Chondrocyte (in vitro differentiated cells): ENCODE measurements at places on chromosomes 2 and 18. TPM values are rescaled to one million over a fixed set of nuclear protein-coding genes. Genes with fewer than 3 reads are reported as not detected.

PTRHD1 gene
- total RNA-seq, result 31.0 to 32.5 TPM (median 32.0 TPM) in 3 replicates

- H3K27ac ChIP-seq, result no peak overlapping the region
- no peaks in the 10 kb centered on the region for H3K27me3 ChIP-seq
- no peaks in the 10 kb centered on the region for H3K36me3 ChIP-seq
Observed at GRCh38 chr18:78429127-78430108, 550.2 kb upstream of the SALL3 start.

DNA sequence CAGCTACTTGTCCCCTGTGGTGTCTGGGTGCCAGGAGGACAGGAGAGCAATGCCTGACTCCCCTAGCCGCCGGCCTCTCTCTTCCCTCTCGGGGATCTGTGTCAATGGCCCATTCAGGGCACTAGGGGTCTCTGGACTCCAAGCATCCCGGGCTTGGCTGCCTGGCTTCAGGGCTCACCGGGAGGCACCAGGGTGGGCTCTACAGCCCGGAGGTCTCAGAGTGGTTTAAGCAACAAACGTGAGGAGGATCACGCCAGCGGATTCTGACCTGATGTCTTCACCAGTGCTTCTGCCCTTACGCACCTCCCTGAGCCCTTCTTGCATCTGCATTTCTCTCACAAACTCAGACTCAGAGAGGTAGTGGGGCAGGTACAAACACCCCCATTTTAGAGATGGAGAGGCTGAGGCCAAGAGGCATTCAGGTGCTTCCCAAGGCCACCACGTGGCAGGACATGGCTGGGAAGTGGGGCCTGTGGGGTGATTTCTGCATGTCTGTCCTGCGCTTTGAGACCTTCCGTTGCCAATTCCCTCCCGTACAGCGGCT, 243.0 kb downstream of the CELF4 start:
- DNase-seq, result no peak
- no peak overlapping the region for H3K4me3 ChIP-seq
- H3K4me1 ChIP-seq, result peaks cover 3% of the 10 kb centered on the region
- peaks cover 15% of the 10 kb centered on the region for H3K27me3 ChIP-seq
- H3K36me3 ChIP-seq, result no peaks in the 10 kb centered on the region

TMEM237 gene
- 28.1 to 53.3 TPM (median 29.7 TPM) in 3 replicates for total RNA-seq
